RCC 7860 (cell line): ENCODE measurements at places on chromosomes 12 and 14.

GRCh38 chr12:110109037-110109836, 14.9 kb upstream of the IFT81 start:
- DNase-seq = peak; percentile 77

- DNase-seq = no peak
Measured at GRCh38 chr12:40525054-40525453, 167.2 kb upstream of the CNTN1 start.

- DNase-seq = no peak
Measured at GRCh38 chr14:92160619-92161018, 38.9 kb downstream of the CPSF2 start.

- no peak for DNase-seq
Measured at GRCh38 chr12:7750350-7750749, 3.2 kb upstream of the CLEC4C start.

- no peak for DNase-seq
Measured at GRCh38 chr14:87632796-87633195, 360.2 kb downstream of the GALC start.

DNA sequence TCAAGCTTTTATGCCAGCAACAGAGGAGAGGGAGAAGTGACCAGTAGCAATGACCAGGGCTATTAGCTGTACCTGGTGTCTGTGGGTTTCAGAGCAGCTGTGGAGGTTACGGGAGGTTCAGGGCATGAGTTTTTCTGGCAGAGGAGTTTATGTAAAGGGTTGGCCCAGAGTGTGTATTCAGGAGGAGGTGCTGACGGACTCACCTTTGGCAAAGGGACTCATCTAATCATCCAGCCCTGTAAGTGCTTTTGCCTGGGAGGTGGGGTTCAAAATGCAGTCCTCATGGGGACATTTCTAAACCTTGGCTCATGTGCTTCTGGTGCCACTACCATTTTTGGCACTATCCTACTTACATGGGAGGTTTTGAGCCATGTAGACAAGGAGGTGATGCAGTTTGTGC, 95.3 kb downstream of the DAD1 start:
- no peak for DNase-seq

DNA sequence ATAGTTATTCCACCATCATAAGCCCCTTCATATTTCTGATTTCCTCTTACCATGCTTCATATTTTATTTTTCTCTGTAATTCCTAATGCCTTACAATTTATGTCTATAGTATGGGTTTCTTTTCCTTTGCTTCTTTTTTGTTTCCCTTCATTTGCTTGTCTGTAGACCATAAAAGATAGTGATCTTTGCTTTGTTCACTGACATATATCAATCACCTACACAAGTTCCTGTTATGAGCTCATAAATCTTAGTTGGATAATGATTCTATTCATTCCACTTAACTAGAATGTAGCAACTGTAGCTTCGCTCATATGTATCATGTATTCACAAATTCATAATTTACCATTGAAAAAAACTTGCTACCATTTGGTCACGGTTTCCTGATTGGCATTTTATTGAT, 388.8 kb upstream of the ATXN7L3B start:
- DNase-seq = no peak

DNA sequence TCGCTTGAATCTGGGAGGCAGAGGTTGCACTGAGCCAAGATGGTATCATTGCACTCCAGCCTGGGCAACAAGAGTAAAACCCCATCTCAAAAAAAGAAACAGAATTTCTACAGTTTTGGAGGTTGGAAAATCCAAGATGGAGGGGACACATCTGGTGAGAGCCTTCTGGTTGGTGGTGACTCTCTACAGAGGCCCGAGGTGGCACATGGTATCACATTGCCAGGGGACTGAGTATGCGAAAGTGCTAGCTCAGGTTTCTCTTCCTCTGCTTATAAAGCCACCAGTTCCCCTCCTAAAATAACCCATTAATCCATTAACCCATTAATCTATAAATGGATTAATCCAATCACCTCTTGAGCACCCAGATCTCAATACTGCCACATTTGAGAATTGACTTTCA, 70.8 kb upstream of the DACT1 start:
- no peak for DNase-seq

DNA sequence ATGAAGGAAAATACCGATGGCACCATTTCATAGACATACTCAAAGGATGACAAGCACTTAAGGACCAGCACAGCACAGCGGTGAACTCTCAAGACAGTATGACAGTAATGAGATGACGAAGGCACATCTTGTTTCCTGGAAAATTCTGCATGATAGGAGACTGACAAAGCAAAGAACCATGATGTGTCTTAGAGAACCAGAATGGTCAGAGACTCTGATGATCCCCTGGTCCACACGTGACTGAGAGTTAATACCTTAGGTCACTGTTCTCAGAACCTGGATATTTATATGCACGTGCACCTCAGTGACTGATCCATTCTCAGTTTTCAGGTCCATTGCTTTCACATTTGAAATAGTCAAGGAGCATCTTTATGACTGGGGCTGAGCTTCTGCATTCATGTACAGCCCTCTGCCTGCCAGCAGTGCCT, 35.3 kb downstream of the PROX2 start:
- no peak for DNase-seq

- peak; percentile 30 for DNase-seq
Measured at GRCh38 chr12:47686645-47687240, 19.1 kb downstream of the RPAP3 start.

- peak; percentile 24 for DNase-seq
Measured at GRCh38 chr14:71321574-71322315, 414.5 kb downstream of the PCNX1 start.

DNA sequence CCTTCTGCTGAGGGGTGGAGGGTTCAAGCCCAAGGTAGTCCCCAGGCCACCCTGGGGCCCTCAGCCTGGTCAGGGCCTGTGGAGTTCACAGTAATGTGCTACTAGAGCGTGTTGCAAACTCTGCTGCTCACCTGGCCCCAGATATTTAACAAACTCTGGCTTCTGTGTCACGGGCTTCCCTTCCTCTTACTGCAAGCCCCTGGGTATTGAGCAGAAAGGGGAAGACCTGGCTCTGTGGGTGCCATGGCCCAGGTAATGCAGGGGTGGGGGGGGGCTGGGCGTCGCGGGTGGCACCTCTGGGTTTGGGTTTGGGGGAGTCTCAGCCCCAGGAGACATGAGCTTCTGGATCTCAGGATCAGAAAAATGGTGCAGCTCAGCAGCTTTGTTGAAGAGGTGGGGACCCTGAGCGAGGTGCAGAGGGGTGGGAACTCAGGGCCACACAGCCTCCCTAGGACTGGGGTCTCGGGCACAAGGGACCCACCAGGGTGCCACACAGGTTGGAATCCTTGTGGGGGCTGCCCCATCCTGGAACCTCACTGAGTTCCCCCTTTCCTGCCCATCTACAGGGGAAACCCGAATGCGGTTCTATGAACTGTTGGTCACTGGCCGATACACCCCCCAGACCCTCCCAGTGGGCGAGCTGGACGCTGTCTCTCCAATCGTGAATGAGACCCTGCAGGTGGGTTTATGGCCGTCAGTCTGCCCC, 4.0 kb downstream of the SETD1B start:
- no peak for DNase-seq

GRCh38 chr12:57490126-57490525, 2.3 kb downstream of the MARS1 start:
- DNase-seq = no peak

DNA sequence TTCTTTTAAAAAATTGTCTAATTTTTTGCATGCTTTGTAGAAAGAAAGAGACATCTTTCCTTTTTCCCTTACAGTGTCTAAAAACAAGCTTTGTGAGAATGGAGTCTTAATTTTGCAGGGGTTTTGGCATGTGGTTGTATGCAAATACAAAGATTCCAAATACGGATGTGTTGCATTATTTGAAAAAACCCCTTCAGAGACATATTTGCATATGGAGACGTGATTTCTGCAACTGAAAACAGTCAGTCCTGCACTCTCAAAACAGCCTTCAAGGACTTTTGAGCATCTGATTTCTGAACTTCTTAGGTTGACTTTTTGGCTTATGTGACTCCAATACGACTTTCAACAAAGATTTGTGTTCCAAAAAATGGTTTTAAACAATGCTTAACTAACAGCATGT, 7.8 kb downstream of the IRAK3 start:
- no peak for DNase-seq

- no peak for DNase-seq
Measured at GRCh38 chr14:89920056-89920455, 34.5 kb downstream of the EFCAB11 start.

DNA sequence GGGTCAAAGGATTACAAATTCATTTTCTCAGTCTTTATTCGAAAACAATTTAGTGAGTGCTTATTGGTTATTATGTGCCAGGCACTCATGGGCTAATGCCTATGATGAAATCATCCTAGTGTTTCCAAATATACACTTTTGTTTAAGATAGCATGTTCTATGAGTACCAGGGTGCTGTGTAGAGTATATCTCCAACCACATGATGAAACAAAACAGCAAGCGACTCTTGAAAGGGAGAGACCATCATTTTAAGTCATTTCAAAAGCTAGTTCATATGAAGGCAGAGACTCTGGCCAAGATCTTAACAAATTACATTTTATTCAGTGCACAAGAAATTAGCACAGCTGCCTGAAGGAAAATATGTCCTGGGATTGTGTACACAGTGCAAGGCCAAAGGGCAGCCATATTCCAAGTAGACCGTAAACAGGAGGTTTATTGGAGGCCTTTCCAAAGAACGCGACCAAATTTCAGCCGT, 204.2 kb downstream of the EFCAB11 start:
- no peak for DNase-seq

GRCh38 chr14:91861091-91861490, 6.2 kb downstream of the TC2N start:
- DNase-seq = no peak

- DNase-seq = no peak
Measured at GRCh38 chr12:40376533-40377267, 151.9 kb downstream of the LRRK2 start.

GRCh38 chr12:120332041-120332440, 4.5 kb upstream of the PLA2G1B start:
- no peak for DNase-seq

DNA sequence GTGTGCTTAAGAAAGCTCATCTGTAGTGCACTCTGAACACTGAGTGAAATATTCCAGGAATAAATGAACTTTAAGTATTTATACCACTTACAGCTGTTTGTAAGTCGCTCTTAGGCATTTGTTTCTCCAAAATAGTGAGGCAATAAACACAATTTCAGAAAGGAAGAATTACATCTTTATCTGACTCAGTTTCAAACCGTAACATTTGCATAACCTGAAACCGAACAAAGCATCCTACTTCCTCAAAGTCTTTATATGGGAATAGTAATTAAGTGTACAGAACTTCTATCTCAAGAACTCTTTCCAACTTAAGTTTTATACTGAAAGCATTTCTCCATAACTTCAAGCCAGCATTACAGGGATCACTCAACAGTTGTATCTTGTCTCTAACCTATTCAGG, 58.4 kb downstream of the SOX5 start:
- no peak for DNase-seq

DNA sequence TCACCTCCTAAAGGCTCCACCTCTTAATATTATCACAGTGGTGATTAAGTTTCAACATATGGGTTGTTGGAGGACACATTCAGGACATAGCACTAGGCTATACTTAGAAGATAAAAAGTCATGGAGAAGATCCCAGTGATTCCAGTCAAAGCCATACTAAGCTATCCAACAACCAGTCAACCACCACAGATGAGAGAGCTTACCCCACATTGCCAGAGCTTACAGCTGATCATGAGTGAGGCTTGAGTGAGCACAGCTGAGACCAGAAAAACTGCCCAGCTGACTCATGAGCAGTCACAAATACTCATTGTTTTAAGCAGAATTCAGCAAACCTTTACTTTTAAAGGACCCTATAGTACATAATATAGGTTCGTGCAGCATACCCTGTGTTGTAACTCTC, 85.1 kb downstream of the DRAM1 start:
- DNase-seq = no peak

DNA sequence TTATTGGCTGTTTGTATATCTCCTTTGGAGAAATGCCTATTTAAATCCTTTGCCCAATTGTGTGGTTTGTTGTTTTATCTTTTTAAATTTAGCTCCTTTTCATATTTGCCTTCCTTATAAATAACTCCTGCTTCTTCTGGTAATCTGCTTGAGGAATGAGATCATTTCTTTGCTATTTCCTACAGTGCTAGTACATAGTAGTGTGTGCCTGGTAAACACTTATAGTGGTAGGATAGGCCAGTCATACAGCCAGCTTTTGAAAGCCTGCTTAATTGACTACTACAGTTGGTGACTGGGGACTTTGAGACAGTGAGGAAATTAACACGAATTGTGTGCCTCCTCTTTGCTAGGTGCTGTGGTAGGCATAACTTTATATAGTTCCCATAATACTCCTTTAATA, 68.7 kb downstream of the BORCS5 start:
- DNase-seq = no peak

DNA sequence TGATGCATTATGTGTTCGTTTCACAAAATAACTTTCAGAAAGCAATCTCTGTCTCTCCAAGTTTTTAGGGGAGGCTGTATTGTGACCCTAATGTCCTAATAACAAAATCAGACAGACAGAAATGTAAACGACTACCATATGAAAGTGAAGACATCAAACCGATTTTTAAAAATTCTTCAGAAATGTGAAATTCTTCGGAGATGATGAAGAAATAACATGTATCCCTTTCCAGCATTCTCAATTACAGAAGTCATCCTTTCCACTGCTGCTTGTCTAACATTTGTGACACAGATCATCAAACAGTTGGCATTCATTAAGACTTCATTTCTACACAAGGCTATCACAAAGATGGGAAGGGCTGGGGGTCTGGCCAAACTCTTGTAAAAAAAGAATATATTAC, 41.0 kb downstream of the DMAC2L start:
- no peak for DNase-seq

DNA sequence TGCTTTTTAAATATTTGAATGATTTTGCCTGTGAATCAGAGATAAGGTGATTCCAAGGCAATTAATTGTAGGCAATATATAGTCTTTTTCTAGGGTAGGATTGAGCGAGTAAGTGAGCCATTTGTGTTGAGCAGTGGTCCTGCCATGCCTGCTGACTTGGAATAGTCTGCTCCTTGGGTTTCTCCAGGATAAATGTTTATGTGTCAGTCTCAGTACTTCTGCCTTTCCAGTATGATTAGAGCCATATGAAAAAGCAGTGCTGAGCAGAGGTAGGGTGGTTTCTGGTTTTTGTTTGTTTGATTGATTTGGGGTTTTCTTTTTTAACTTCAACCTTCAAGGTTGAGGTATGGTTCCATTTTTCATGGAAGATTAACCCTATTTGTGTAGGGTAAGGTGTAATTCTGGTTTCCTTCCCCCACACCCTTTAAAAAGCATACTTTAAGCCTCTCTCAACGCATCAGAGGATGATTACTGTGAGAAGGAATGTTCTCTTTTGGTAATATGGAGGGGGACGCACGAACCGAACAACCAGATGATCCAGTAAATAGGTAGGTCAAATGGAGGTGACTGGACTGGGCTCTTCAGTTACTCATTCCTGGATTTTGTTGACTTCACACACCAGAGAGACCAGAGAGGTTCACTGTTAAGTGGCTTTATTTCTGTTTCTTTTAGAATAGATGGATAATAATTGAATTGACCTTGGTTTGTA, 22.7 kb downstream of the FRMD6 start:
- DNase-seq = peak; percentile 59

DNA sequence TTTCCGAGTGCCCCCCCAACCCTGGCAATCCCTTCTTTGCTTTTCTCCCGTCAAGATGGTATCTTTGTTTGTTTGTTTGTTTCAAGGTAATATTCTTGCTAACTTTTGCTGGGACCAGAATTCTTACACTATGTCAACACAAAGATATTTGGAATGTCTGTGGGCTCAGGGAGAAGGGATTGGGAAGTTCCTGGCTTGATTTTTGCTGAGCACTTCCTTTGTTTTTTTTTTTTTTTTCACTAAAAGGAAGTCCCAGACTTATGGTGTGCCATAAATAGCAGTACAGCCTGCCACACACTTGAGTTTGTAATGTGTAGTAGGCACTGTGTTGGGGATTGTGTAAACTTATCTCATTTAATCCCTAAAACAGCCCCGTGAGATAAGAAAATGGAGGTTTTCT, 11.2 kb upstream of the RNU6-7 start:
- DNase-seq = no peak
